Progenitor cell of endocrine pancreas (in vitro differentiated cells): ENCODE measurements at places on chromosomes 3 and 15.

GRCh38 chr3:65168547-65168946 is 480.7 kb upstream of the ADAMTS9 start:
- DNase-seq: no peak

GRCh38 chr3:87627316-87627715 is 350.9 kb upstream of the POU1F1 start:
- no peak for DNase-seq

- DNase-seq: no peak
Measured at GRCh38 chr15:80918196-80918783, 71.3 kb downstream of the MESD start.

DNA sequence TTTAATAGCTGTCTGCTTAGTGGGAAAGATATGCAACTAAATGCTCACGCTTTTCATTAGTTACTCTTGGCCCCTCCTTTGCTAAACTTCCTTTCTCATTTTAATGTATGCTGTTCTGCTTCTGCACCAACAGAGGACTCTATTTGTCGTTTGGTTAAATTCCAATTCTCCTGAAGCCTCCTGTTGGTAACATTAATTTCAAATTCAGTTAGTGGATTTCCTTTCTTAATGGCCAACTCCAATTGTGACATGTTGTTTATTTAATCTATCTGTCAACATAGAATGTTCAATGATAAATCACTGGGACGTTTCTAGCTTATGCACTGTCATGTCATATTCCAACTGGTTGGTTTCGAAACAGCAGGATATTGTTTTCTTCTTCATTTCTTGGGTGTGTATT is 467.4 kb upstream of the BCHE start:
- DNase-seq: no peak

GRCh38 chr3:62936626-62937254 is 61.5 kb upstream of the CADPS start:
- no peak for DNase-seq

DNA sequence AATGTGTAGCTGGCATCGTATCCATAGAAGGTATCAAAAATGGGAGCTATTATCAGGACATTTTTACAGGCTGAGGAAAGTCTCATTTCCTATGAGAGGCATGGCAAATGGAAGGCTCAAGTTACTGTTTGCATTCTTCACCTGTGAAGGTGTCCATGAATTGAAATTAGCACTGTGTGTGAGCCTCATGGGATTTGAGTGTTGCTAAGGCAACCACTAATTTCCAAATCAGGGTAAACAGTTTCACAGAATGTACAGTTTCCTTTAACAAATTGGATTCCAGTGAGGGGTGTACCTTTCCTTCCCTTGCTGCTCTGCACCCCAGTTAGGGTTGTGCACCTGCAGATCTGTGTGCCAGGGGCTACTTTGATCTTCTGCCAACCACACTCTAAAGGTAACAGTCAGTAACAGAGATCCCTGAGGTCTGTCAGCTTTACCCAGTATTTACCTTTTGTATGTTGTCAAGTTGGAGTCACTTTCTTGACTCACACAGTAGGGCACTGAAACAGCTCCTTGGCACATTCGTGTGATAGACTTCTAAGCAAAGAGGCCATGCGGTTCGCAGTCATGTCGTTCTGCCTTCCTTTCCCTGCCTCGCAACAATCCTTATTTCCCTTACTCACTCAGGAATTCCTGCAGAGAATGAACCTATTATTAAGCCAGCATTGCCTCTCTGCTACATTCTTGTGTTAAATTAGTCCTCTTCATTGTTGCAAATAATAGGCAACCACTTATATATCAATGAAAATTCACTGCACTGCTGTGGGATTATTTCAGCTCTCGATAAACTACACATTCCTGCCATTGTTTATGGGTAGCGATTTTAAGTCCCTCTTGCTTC is 129.8 kb upstream of the GBE1 start:
- no peak for DNase-seq
